NCI-H146 (cell line): ENCODE measurements at places on chromosomes 7 and 10.

- no peak for DNase-seq
These were observed 307.2 kb downstream of the PTEN start for GRCh38 chr10:88170628-88171027.

- no peak for DNase-seq
These were observed 20.4 kb downstream of the SH2B2 start for GRCh38 chr7:102306916-102307677.

- no peak for DNase-seq
These were observed 17.0 kb downstream of the PKD1L1 start for GRCh38 chr7:47931005-47932004.

GRCh38 chr7:148434181-148434757 is 156.3 kb upstream of the C7orf33 start:
- no peak for DNase-seq

GRCh38 chr7:3897430-3898372 is 596.6 kb downstream of the SDK1 start:
- DNase-seq = peak; percentile 55

- no peak for DNase-seq
These were observed 18.4 kb upstream of the TMEM236 start for GRCh38 chr10:17733620-17734019.

DNA sequence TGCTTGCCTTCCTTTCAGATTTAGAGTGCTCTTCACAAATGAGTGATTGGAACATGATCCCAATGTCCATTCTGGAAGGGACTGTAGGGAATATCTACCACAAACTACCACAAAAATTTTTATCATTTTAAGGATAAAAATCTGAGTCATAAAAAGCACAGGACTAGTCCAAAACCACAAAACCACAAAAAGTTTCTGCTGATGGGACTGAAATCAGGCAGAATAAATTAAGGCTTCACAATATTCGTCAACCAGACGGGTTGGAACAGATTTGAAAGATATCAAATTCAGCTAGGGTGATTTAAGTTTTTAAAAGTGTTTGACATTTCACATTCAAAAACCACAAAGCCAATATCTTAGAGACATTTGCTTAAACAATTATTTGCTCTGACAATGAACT is 100.1 kb upstream of the PTN start:
- no peak for DNase-seq

GRCh38 chr7:135390829-135391228 is 119.1 kb downstream of the CNOT4 start:
- peak; percentile 81 for DNase-seq

- no peak for DNase-seq
These were observed 186.8 kb downstream of the MACC1 start for GRCh38 chr7:20030417-20030816.

DNA sequence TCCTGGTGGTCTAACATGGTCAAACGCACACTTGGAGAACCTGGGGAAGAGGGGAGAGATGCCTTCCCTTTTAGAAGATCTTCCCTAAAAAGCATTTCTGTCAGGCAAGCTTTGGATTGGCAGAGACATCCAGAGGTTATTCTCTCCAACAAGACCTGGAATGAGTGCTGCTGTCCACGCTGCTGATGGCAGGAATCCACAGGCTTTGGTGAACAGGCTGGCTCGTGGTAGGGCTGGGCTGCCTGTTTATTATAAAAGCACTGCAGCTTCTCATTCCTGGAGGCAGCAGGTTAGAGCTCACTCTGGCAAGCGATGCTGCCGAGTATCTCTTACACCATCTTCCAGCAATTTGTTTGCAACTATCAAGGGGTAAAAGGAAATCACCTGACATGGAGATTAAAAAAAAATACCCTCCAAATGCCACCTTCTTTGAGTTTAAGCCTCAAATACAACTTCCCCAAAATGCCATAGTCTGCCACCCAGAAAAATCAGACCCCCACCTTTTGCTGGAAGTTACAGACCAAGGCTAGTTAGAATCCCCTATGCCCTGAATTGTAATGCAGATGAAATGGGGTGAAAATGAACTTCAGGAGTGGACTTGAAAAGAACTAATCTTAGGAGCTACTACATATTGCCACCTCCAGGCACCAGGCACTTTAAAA is 152.1 kb upstream of the KMT2E start:
- DNase-seq = no peak

- DNase-seq = no peak
These were observed 438.5 kb downstream of the GRID1 start for GRCh38 chr10:85927952-85928665.

DNA sequence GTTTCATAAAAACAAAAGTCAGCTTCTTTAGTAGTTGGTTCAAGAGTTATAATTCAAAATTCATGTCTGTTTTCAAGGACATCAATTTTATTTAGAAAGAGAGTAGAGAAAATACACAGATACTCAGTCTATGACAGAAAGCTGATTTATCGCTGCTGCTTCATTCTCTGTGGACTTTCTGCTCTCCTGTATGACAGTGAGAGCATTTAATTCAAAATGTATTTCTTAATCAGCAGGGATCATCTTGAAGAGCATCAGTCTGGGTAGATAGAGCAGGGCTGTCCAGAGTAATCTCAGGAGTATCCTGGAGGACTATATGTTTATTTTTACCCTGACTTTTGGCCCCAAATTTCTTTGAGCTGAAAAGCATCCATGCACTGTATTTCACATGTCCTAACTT is 1676.7 kb downstream of the REEP3 start:
- no peak for DNase-seq

GRCh38 chr10:9262770-9263169 is 1208.3 kb downstream of the GATA3 start:
- DNase-seq = no peak

DNA sequence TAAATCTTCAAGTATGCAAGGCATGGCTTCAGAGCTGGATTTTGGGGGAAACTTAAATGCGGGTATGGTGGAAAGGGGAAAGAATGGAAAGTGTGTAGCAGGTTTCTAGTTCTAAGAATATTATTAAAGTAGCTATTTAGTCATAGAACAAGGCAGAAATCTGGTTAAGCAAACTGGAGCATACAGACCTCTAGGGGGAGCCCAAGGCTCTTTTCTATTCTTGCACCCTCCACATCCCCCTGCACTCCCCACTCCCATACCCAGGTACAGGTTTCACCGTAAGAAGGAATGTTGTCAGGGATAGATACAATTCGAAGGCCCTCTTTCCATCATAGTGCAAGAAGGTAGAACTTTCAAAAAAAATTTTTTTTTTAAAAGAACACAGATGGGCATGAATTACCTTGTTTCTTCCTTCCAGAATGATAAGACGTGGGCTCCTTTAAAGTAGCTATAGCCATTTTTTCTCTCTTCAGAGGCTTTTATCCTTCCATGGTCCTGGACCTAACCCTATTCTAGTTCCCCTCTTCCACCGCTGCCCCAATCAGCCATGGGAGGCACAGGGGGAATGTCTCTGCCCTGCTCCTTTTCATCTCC is 41.5 kb upstream of the SMIM30 start:
- DNase-seq = peak; percentile 38

DNA sequence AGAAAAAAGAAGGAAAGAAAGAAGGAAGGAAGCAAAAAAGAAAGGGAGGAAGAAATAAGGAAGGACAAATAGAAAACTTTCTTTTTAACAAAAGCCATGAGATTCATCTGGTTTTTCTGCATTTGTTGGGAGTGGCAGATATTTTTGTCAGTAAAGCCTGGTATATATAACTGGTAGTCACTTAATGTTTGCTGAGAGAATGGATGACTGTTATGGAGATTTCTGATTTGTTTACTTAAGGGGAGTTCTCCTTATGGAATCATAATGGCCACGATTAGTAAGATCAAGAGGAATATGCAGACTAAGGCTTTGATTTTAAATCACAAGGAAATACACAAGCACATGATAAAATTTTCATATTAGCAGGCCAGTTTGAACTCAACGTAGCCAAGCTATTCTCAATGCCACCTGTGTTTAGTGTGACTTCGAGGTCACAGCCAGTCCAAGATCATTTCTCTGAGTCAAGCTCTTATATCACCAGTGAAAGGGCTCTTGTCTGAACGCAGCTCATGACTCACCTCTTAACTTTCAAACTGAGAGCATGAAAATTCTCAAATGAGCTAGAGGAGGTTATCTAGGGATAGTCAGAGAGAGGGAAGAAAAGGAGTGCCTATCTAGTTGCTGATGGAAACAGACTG is 445.1 kb upstream of the ZMIZ1 start:
- peak; percentile 36 for DNase-seq

DNA sequence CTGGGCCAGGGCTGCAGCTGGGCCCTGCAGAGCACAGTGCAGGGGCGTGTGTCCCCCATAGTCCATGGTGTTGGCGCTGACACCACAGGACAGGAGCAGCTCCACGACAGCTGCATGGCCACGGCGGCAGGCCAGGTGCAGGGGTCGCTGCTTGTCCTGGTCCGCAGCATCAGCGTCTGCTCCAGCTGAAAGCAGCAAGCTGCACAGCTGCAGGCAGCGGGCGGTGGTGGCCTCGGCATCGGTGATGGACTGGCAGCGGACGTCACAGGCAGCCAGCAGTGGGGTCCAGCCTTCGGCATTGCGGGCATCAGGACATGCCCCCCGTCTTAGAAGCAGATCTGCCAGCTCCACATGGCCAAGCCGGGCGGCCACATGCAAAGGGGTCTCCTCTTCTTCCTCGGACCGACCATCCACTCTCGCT is 6.0 kb downstream of the ASB10 start:
- peak; percentile 19 for DNase-seq
